GM12892 (cell line): ENCODE measurements at places on chromosomes 7 and 10.
A peak's percentile ranks its signal among the peaks of the same experiment; 100 is the strongest.

DNA sequence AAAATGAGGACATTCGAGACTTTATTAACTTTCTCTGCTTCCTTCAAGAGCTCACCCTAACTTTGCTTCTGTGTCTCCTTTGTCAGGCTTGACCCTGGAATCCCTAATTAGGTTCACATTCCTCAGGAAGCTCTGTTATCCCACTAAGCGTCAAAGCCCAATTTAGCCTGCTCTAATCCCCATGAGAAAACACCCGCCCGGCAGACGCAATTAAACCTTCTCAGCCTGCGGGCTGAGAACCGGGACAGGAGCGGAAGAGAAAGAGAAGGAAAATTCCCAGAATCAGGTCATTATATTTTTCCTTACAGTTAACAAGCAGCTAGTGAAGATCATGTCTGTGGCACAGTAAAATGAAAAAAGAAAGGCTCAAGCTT is 93.0 kb downstream of the TNS3 start:
- DNase-seq: no peak

DNA sequence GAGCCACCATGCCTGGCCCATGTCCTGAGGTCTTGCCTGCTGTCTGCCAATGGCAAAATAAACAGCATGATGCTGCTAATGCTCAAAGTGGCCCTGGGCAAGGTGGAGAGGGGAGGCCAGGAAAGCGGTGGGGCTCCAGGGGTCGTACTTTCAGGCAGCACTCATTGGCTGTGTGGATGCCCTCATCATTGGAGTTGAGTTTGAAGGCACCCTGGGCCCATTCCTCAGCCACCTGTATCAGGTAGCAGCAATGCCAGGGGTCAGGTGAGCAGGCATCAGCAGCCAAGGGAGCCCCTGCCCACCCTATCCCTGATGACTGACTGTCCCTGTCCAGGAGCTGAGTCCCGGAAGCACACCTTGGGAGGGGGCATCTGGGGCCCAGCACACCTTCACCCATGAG is 902.5 kb upstream of the ZNF722 start:
- DNase-seq: no peak

DNA sequence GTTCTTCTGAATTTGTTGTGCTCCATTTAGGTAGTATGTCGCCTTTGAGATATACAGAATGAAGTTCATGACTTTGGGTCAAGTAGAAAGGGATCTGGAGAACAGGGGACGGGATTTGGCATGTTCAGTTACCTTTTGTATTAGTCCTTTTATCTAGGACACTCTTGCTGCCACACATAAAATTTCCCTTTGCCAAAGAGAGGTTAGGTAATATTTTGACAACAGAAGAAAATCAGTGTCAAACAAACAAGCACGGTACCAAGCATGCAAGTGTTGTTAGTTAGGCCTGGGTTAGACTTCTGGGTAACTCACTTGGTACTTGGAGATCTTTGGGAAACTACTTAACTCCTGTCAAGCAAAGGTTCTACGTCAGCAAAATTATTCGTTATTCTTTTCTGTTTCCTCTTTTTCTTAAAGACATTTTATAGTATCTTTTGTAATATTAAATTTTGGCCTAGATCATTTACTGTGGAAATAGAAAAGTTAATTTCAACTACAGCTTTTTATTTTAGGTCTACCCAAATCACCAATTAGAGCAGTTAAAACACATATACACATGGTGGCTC is 116.7 kb downstream of the PLXDC2 start:
- DNase-seq: no peak

DNA sequence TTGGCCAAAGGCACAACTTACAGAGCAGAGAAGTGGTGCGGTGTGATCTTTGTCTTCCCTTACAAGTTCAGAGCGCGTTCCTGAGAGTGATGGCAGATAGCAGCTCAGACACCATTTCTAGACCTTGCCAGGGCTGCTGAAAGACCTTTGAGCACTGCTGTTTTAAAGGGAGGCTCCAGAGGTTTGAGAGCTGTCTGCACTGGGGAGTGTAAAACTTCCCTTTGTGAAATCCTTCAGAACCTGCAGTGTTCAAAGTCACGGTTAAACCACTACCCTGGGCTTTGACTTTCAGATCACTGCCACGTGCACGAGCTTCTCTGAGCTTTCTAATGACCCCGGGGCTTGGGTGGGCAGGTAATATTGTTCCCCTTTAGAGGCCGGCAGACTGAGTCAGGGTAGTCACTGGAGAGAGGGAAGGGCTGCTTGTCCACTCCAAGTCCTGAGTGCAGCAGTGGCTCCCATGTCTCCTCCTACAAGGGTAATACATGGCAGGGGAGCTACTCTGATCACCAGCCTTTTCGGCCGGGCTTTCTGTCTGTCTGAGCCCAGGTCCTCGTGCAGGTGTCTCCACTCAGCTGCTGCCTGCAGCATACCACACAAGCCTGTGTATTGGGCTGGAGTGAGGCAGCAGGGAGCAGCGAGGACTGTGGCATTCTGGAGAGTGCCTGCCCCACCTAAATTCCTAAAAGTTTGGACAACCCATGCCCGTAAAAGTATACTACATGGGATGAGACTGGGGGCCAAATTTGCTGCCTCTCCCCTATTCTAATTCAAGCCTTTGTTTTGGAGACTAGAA is 63.3 kb downstream of the ZMIZ1 start:
- no peak for DNase-seq

DNA sequence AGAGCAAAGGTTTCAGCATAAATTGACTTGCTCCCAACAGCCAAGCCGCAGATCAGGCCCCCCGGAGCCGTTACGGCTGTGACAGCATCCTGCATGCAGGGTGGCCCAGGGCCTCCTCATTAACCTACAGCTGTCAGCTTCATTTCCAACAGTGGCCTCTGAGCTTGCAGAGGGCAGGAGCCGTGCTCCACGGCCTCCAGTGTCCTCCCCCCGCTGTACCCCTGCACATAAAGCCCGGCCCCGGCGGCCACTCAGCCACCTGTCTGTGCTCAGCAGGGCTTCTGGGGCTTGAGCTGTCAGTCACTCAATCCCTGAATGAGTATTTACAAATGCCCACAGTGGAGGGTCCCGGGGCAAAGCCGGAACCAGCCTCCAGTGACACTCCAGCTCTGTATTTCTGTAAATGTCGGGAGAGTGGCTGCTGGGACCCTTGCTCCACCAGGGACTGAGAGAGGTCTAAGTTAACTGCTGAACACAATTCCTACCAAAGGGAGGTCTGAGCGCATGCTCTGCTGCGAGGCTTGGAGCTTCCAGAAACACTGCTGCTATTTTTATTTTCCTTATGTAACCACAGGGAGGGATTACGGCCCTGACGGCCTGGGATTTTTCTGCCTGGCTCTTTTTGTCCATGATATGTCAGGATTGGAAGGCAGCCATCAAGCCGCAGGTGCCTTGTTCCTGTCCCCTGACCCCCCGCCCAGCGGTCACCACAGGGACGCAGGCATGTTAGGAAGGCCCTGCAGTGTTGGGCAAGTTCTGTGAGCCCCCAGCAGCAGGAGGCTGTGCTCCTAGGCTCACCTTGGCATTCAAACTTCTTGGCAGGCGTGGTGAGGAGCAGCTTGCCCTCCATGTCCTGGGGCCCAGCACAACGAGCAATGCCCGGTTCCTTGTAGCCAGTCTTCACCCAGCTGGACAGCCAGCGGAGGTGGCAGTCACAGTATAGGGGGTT is 165.0 kb downstream of the SLIT1 start:
- no peak for DNase-seq

- DNase-seq: no peak
These were observed 76.1 kb upstream of the ANK3 start for GRCh38 chr10:60465801-60466200.

GRCh38 chr10:127000598-127000997 is 95.4 kb downstream of the DOCK1 start:
- no peak for DNase-seq

DNA sequence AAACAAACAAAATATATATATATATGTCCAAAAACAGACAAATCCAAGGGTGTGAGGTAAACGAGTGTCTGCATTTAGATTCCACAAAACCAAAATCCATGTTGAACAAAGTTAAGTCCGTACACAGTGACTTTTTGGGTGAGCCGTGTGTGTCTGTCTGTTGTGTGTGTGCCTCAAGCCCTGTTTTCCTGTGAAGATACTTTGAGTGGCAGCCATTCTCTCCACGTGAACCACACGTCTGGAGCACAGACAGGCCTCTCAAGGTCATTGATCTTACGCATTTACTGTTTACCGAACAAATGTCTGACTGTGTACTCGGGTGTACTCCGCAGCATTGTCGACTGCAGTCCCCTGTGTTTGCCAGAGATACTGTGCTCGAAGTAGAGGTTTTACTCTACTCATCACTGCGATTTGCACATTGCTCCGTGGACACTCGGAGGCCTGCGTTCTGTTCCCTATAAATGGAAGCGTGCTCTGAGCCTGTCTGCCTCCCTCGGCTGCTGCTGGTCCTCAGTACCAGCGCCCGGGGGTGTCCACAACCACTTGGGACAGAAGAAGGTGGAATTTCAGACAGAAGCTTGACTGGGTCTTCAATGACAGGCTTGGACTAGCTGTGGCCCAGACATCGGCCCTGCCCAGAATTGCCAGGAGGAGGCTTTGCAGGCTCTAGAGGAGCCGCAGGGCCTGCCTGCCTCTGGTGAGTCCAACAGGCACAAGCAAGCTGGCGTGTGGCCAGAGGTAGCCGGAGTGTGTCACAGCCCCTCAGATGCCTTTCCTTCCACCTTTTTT is 22.1 kb downstream of the CYP17A1 start:
- DNase-seq: no peak

DNA sequence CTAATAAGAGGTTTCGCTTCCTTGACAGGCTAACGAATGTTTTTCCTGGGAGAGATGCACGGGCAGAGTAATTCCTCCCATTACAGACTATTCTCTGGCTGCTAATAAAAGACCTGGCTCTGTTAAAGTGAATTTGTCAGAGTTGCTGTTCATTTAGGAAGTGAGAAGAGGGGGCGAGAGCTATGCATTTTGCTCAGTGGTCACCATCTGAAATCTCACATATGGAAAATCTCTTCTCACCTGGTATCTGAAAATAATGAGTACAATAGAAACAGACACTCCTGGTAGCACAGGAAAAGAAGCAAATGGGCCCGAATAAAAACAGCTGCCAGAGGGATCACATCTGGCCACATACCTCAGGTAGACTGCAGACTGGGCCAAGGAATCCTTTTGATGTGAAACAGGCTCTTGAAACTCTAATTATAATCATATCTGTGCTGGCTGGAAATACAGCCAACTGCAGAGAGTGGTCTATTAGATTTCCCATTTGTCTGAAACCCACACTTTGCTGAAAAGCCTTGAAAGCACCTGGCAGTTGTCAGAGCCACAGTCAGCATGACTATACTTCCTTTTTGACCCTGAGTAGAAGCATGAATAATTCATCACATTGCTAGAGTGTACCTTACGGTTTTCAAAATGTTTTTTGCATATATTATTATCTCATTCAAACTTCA is 33.6 kb downstream of the AOAH start:
- DNase-seq: no peak

DNA sequence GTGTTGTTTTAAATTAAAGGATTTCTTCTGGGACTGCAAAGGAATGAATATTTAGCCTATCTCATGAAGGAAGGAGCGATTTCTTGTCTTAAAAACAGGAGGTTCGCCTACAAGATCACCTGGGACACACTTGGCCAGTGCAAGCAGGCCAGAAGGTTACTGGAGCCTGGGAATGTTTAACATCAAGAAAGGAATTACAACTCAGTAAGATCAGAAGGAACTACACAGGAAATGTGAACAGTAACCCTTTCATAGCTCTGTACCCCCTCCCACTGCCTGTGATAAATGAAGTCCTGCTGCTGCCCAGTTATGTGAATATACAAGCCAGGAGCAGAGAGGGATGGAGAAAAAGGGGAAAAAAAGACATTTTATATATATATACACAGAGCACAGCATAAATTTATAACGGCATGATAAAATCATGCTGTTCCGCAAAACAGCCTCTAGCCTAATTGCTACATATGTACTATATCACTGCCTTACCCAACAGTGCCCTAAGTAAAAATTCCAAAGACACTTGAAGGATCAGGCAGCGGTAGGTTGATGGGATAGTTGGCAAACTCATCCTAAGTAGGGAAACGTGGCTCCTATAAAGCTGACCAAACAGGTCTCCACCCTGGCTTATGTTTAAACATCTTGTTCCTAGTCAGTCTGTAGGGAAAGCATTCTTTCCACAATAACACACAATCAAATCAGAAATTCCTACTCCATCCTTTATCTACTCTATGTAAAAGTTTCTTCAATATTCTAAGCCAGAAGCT is 63.8 kb downstream of the ZNF438 start:
- no peak for DNase-seq

DNA sequence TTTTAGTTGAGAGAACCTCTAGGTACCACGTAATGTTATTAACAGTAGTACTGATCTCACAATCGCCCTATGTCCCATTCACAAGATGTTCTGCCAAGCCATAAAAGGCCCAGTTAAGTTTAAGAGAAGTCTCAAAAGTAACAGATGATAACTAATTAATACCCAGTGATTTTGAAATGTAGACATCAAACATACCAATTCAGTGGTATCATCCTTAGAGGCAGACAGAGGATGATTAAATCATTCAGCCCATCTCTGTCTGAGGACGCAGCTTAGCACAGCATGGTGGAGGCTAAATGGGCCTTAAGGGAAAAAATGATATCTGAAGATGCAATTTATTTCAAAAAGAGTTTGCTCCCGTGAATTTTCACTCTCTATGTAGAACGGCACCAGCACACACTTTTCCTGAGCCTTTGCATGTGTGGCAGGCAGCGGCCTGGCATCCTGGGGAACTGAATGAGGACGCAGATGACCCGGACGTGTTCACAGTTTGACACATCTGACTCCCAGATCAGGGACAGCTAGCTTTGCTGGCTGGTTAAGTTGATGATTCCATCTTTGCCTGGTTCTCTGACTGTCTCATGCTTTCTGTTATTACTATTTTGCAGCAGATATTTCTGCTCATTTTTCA is 13.4 kb downstream of the EGFR start:
- DNase-seq: no peak

GRCh38 chr10:78763651-78764395 is 304.9 kb upstream of the ZMIZ1 start:
- DNase-seq: peak; percentile 36

DNA sequence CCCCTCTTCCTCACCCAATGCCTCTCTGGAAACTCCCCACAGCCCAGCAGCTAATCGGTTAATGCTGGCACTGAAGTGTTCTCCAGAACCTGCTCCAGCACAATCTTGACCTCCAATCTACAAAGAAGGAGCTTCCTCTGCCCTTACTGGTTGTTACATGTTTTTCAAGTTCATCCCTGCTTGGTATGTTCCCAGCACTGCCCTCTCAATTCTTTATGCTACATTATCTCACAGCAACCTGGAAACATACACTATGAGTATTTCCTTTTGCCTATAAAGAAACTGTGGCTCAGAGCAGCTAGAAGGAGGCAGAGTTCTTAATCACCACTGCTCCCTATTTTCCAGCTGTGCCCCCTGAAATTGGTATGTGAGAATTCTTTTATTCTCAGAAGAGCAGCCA is 84.1 kb upstream of the KMT2E start:
- no peak for DNase-seq
